Astrocyte of the cerebellum (primary cell): ENCODE measurements at places on chromosomes 5 and 9.

GRCh38 chr5:36598045-36598444 lies 8.4 kb upstream of the SLC1A3 start:
- DNase-seq, result no peak

- no peak for DNase-seq
Observed at GRCh38 chr9:120158221-120158620, 421.7 kb downstream of the CDK5RAP2 start.

DNA sequence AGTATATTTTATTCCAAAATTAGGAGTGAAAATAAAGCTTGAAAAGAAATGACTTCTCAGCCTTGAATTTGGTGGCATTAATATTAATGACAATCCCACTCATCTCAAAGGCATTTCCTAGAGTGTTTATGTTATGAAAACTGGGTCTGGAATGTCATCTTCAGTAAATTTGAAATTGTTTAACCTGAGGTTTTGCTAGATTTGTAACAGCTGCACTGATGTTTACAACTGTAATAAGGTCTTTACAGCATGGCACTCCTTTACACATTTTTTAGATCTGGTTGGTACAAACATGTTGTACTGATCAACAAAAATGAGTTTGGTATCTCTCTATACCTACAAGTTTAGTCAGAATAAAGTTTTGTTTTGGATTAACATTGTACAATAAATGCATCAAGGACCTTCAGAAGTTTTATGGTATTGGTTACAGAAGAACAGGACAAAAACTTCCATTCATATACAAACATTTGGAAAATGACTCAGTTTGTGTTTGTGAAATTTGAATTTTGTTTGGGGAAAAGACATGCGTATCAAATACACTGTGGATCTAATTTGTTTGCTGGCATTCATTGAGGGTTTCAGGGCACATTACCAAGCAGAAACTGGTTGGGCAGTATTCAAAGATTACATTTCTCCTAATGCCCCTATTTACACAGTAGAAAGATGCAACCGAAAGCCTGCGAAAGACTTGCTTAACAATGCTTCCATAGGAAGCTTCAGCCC lies 11.6 kb downstream of the FANCC start:
- DNase-seq, result peak; percentile 4

GRCh38 chr9:37262410-37262809 lies 142.0 kb downstream of the ZCCHC7 start:
- DNase-seq, result peak; percentile 22

DNA sequence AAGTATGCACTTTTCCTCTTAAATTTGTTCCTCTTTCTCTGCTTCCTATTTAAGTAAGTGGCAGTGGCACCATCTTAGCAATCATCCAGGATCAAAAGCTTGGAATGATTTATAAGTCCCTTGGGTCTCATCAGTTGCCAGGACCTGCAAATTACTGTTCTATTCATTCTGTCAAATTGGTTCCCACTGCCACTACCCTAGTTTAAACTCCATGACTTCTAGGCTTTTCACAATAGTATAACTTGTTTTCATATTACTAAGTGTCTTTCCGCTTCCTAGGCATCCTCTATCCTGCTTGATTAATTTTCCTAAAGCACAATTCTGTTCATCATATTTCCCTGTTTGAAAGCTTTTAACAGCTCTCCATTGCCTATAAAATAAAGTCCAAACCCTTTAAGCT lies 363.9 kb upstream of the MEF2C start:
- no peak for DNase-seq

GRCh38 chr9:98173181-98173580 lies 19.3 kb downstream of the CORO2A start:
- no peak for DNase-seq

GRCh38 chr9:105131981-105132380 lies 112.5 kb upstream of the SLC44A1 start:
- no peak for DNase-seq

DNA sequence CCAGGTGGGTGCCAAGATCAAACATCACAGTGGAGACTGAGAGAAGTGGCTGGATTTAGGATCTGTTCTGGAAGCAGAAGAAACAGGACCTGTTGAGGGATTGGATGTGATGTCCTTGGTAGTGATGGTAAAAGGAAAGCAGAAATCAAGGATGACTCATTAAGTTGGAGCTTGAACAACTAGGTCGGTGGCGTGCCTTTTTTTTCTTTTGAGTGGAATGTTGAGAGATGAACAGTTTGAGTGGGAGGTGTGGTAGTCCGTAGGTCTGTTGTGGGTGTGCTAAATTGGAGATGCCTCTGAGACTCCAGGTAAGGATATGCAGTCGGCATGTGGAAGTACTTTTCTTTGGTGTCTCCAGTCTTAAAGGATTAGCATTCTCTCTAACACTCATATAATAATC lies 92.1 kb upstream of the IL12B start:
- DNase-seq, result no peak

GRCh38 chr5:155343468-155343867 lies 329.9 kb downstream of the KIF4B start:
- DNase-seq, result no peak

DNA sequence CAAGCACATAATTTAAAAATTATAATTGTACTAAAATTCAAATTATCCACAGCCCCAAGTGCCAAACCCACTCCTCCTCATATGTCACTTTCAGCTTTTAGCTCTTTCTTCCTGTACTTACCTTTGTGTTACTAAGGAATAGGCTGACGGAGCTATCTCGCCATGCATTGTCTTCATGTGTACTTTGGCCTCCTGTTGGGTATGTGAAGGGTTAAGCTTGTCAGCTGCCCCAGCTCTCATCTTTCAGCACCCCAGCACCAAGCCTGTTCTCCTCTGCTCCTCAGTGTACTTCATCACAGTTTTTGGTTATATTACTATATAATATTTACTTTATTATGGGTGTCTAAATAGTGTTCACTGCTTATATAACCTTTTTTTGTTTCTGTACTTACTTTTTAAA lies 46.2 kb downstream of the OSTF1 start:
- no peak for DNase-seq

GRCh38 chr5:81830596-81830995 lies 79.7 kb upstream of the SSBP2 start:
- no peak for DNase-seq
